NCI-H748 treated with DMSO at 0.1 percent for 48 hours (cell line): ENCODE measurements at places on chromosomes 3 and 15.

- DNase-seq: no peak
Measured at GRCh38 chr15:79617071-79617470, 184.9 kb downstream of the MINAR1 start.

DNA sequence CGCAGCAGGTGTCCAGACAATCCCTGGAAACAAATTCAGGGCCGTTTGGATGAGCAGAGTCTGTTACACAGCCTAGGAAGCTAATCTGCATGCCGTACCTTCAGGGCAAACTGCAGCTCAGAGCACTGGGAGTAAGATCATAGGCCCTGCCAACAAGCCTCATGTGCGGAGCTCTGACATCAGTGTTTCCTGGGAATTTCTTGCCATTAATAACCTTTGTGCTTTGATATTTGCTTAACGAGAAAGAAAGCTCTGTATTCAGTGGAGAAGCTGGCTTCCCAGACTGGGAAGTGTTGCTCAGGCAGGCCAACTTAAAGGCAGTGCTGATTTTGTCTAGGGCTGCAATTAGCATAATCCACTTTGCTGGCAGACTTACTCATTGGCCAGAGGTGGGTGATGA lies 116.1 kb upstream of the KLHL25 start:
- DNase-seq: no peak

- DNase-seq: no peak
Measured at GRCh38 chr15:90126596-90127435, 24.5 kb upstream of the IDH2 start.

- DNase-seq: no peak
Measured at GRCh38 chr3:117080872-117081271, 371.3 kb downstream of the TUSC7 start.

- no peak for DNase-seq
Measured at GRCh38 chr3:194128202-194128918, 7.6 kb upstream of the HES1 start.

DNA sequence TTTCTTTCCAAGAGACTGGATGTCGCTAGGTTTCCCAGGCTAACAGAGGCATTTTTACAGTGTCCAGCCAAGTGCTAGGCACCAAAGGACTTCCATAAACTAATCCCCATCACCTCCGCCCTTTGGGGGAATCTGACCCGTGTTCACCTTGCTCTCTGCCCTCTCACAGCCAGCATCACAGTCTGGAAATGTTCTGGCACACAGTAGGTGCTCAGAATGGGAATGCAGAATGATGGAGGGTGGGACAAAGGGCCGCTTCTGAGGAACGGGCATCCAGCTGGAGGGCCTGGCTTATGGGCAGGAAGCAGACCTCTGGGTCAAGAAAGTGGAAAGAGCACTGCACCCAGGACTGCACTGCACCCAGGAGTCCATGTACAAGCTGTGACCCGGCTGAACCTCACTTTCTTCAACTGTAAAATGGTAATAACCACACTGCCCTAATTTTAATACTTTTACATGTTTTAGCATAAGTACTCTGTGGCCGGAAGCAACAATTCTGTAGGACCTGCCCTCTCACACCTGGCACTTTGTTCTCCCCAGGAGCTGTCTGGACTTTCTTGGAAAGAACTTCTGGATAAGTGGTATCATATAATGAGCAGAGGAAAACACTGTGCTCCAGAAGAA lies 901 bp upstream of the NMB start:
- no peak for DNase-seq

DNA sequence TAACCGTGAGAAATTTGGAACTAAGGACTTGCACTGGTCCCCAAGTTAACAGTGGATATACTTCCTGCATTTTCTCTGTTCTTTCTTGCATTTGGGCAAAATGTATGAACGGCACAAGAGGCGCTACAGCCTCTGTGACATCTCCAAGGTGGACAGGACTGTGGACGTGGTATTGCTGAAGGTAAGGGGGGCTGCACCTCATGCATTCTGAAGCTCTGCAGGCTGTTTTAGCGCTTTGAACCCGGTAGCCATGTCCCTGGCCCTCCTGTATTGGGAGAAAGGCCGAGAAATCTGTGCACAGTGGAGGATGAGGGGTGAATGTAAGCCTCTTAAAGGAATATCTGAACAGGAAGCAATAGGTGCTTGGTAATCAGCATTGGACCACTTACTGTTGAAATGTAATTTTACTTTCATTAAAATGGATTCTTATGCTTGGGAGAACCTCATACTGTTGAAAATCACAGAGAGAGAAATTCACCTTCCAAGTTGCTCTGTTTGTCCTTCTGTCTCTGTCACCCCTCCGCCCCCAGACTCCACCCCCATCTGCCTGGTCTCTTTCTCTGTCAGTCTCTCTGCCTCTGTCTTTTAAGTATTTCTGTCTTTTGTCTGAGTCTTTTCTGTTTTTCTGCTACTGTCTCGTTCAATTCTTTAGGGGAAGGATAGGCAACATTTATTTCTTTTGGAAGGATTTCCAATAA lies 174.6 kb downstream of the KLHL25 start:
- no peak for DNase-seq

- DNase-seq: no peak
Measured at GRCh38 chr3:180180795-180181194, 144.1 kb upstream of the PEX5L start.

GRCh38 chr3:102761766-102762165 lies 327.0 kb downstream of the ZPLD1 start:
- DNase-seq: no peak

GRCh38 chr3:42010530-42010929 lies 48.6 kb upstream of the ULK4 start:
- DNase-seq: no peak

DNA sequence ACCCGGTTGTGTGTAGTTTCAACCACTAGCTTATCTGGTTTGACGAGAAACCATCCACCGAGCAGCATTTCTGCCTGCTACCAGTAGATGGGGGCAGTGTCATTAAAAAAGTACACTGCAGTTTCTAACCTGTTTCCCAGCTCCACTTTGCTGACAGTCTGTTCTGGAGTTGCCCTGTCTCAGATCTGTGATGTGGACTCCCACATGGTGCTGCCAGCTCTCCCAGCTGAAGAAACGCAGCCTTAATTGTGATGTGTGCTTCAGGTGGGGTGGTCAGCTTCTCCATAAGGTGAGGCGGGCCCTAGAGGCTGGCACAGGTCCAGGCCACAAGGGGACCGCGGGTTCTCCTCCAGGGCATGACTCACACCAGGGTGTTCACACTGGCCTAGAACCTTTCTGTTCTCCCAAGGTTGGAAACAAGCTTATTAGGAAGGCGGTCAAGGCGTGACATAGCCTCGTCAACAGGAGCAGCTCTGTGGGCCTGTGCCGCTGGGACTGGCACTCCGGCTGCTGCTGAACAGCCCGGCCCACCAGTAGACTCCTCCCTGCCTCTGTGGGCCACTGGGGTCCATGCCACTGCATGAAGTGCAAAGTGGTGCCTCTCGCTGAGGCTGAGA lies 2.9 kb upstream of the FAM43A start:
- peak; percentile 43 for DNase-seq

GRCh38 chr3:89303701-89304100 lies 196.3 kb downstream of the EPHA3 start:
- DNase-seq: no peak

DNA sequence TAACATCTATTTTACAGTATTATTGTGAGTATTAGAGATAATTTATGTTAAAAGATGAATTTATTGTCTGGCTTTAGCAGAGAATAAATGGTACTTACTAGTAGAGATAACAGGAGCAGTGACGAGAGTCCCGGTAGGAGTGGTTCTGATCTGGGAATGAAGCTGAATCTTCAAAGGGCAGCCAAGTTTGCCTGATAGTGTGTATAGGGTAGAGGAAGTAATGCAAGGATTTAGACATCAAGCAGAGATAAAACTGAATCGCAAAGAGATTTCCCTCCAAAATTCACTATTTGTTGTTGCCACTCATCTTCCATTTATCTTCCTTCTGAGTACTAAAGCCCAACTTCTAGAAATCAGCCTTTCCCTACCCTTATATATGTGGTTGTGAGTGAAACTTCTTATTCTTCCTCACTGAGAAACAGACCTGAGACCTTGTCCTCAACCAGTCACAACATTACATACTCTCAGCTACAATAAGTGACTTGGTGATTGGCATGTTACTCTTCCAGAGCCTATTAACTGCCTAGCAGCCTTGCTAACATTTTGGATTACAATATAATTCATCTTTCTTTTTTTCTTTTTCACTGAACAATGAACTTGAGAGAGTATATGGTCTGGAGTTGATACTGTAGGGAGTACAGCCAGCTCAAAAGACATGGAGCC lies 692.7 kb upstream of the ZNF385D start:
- no peak for DNase-seq

DNA sequence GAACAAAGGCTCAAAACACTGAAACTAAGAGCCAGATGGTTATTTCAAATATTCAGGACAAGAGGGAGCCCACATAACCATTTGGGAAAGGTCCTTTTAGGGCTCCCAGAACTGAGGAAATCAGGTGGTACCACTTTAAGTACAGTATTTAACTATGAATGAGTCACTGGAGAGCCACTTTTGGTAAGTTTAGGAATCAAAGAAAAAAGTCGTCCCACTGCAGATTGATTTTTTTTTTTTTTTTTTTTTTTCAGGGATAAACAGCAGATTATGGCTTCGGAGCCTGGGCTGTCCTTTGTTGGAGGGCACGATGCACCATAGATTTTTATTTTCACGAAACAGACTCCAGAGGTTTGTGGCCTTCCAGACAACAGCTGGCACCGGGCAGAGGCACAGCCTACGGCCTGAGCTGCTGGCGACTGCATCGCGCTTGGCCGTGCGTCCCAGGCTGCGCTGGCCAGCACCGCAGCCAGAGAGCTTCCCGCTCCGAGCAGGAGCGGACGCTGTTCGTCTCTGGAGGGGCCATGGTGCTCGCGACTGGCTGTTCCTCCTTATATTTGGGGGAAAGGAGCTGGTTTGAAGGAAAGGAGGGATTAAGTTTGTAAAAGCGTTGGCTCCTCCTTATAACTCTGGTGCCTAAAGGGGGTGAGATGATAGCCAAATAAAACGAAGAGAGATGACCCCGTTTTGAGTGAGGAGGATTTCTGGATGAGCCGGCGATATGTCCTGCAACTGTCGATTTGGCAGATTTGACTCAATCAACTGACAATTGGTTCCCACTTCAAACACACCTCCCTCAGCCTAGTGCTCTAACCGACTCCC lies 152.9 kb upstream of the GOLIM4 start:
- no peak for DNase-seq

GRCh38 chr3:11400213-11400612 lies 128.0 kb downstream of the ATG7 start:
- DNase-seq: no peak

DNA sequence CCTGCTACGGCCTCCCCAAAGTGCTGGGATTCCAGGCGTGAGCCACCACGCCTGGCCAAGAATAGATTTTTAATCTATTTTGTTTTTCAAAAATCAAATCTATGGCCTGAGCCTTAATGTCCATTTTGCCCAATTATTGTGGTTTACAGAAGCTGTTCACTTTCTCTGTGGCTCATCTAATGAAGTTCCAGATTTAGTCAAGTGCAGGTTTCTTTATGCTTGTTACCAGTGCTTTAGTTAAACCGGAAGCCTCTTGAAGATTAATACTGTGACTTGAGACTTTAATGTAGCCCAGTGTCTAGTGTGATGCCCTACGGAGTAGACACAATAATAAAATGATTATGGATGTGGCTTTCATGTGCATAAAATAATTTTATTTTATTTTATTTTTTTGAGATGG lies 16.5 kb upstream of the EDEM1 start:
- DNase-seq: no peak

GRCh38 chr3:152395764-152396163 lies 127.0 kb downstream of the MBNL1 start:
- DNase-seq: no peak

DNA sequence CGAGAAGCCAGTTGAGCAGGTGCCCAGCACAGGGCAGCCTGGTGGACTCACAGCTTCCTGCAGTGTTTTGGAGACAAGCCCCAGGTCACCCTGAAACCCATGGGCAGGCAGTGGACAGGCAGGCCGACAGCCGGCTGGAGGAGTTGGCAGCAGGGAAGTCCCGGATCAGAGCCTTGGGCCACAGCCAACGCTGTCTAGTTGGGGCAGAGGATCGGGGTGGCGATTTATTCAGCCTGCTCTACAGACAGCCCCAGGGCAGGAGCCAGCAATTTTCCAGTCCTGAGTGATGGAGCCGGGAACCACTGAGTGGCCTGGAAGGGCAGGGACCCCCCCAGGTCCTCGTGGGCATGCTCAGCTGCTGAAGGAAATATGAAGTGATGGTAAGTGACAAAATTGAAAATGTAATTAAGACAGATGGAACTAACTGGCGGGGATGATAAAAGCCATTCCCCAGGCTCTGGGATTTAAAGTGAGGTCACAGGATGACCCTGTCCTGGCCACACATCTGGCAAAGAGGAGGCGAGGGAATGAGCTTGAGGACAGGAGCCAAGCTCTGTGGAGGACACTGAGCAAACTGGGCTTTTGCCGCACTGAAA lies 34.4 kb upstream of the TBC1D21 start:
- DNase-seq: no peak

DNA sequence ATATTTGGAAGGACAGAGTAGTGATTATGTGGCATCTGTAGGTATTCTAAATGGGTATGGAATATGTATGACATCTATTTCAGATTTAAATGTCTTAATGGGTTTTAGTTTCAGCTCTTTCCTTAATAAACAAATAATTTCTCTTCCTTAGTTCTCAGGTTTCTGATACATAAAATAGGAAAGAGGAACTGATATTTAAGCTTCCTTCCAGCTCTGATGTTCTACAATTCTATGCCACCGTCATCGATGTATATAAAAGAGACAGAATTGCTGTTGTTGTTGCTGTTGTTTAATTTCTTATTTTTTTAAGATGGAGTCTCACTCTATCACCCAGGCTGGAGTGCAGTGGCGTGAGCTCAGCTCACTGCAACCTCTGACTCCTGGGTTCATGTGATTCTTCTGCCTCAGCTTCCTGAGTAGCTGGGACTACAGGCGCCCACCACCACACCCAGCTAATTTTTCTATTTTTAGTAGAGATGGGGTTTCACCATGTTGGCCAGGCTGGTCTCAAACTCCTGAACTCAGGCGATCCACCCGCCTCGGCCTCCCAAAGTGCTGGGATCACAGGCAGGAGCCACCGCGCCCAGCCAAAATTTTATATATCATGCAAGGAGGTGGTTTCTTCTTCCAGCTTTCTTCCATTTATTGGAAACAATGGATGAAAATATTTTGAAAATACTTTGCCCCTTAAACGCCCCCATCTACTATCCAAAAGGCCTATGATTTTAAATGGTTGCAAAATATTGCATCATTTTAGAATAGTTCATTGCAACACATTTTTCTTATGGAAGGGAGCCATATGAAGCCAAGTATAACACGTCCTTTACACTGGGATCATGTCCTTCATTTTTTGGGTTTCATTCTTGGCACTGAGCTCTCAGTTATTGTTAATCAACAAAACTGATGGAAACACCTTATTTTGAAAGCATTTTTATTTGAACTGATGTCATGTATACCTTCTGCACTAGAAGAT lies 13.9 kb upstream of the C15orf61 start:
- no peak for DNase-seq

GRCh38 chr3:100912571-100912970 lies 80.7 kb downstream of the ABI3BP start:
- no peak for DNase-seq

- DNase-seq: peak; percentile 25
Measured at GRCh38 chr3:152269831-152270734, 1.4 kb downstream of the MBNL1 start.
